NCI-H1436 (cell line): ENCODE measurements at places on chromosomes 1 and 21.

- DNase-seq: no peak
Observed at GRCh38 chr1:50419907-50420677, 3.2 kb downstream of the DMRTA2 start.

GRCh38 chr1:89932598-89933364, 62.1 kb upstream of the ZNF326 start:
- DNase-seq: no peak

GRCh38 chr1:182624577-182624976, 20.4 kb upstream of the RGS16 start:
- DNase-seq: no peak

DNA sequence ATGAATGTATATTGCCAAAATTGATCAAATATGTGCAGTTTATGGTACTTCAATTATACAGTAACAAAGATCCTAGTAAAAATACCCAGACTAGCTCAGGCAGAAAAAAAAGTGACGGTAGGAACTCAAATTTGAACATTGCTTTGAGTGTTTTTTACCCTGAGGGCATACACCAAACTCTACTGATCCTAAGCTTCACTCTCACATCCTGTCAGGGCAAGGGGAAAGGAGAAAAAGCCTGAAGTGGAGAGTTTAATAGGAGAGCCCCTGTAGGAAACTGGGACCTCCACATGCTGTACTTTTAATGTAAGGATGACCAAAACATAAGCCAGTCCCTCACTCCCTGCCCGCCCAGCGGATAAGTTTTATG, 59.8 kb upstream of the GNG12 start:
- DNase-seq: no peak

DNA sequence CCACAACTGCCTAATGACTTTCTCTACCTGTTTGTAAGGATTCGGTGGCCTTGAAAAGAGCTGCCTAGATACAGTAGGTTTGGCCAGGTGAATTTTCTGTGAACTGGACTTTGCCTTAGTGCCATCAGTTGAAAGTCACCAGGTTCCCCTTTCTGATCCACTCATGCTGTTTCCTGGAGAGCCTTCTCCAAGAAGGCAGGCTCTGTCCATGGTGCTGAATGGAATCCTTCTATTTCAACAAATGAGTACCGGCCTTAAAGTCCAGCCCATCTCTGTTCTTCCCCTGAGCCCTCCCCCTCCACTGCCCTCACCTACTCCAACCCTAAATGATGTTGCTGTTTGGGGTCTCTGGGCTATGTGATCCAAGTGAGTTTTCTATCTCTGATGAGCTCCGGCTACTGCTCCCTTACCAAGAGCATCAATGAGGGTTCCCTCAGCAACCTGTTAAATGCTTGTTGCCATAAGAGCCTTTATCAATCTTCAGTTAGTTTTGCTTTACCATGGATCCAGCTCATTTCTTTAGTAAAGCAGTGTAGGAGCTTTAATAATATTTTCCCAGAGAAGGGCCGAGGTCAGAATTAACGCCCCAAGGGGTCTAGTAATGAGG, 500.4 kb downstream of the PTPRU start:
- DNase-seq: no peak

DNA sequence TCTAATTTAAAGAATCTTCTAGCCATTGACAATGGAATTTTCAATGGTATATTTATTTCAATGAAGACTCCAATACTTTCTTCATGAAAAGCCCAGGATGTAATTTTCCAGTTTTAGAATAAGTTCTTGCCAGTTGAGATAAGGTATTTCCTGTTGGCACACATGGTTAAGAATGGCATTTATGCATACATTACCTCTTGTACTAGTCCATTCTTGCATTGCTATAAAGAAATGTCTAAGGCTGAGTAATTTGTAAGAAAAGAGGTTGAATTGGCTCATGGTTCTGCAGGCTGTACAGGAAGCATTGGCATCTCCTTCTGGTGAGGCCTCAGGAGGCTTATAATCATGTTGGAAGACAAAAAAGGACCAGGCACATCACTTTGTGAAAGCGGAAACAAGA, 1179.6 kb downstream of the AMY1C start:
- no peak for DNase-seq

- DNase-seq: no peak
Observed at GRCh38 chr1:167683226-167683625, 38.6 kb upstream of the MPZL1 start.
